GM04504 (cell line): ENCODE measurements at places on chromosomes 12 and 14.

DNA sequence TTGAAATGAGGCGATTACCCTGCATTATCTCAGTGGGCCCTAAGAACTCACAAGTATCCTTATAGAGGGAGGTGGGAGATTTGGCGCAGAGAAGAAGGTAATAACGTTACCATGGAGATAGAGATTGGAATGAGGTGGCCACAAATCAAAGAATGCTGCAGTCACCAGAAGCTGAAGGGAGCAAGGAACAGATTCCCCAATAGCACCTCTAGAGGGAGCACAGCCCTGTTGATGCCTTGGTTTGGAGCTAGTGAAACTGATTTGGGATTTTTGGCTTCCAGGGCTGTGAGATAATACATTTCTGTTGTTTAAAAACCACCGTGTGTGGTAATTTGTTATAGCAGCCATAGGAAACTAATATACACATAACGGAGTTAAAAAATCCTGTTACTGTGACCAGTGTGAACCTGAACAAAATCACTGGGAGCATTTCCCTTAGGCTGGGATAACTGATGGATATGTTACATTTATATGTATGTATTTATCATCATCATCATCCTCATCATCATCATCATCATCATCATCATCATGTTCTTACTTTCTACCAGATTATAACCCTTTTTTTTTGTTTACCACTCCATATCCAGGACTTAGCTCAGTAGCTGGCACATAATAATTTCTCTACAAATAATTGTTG lies 100.3 kb downstream of the LIN7A start:
- peak; percentile 47 for DNase-seq

GRCh38 chr12:84793558-84794367 lies 118.8 kb downstream of the SLC6A15 start:
- DNase-seq = no peak

DNA sequence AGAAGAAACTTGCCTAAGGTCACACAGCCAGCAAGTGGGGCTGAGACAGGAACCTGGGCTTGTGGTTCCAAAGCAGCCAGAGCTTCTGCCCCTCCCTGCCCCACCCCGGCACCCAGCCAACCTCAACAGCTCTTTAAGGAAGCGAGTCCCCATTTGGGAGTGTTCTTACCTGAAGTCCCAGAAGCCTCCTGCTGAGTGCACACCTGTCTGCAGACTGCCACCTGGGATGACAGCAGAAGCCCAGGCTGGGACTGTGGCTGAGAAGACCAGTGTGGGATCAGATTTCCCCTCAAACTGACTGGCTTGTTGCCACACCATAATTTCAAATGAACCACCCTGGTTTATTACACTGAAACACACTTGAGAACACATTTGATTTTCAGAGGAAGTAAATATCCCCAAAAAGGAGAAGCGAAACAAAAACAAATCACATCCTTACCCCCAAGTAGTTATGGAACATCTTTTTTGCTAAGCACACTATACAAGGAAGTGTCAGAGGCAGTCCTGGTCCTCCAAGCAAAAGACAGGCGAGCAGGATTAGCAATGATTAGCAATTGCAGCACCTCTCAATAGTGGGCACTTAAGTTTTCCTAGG lies 6.3 kb upstream of the RIN3 start:
- DNase-seq = no peak

DNA sequence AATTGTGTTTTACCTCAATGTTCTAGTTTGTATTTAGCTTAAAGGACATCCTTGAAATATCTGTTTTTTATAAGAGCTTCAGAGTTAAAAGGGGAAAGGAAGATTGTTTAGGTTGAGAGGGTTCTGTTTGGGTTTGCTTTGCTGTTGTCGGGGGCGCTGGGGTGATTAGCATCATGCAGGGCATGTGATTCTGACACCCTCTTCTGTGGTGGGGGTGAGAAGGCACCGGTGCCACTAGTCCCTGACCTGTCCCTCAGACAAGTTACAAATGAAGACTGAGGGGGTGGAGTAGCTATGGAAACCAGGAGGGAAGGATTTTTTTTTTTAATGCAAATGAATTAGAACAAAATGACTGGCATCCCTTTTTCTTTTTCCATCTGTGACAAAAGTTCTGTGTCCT lies 291.3 kb downstream of the RPAP3 start:
- no peak for DNase-seq

- DNase-seq = no peak
These were observed 9.5 kb upstream of the TINF2 start for GRCh38 chr14:24251880-24252288.

- DNase-seq = no peak
These were observed 18.5 kb downstream of the ZBTB42 start for GRCh38 chr14:104819361-104819781.

DNA sequence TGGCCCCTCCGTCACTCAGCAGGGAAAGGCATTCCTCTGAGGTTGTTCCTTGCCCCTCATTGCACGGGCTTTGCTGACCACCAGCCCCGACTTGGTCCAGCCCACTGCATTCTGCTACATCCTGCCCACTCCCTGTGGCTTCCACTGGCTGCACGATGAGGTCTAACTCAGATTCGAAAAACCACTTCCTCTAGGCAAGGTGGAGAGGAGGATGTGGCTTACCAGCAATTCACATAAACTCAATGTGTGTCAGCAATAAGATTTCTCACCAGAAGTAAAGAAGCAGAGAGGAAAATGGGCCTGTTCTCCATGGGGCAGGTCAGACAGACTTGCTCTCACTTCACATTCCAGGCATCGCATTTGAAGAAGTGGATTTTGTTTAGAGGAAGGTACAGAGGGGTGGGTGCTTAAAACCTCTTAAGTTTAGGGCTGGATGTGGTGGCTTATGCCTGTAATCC lies 14.7 kb downstream of the GPR68 start:
- DNase-seq = no peak

DNA sequence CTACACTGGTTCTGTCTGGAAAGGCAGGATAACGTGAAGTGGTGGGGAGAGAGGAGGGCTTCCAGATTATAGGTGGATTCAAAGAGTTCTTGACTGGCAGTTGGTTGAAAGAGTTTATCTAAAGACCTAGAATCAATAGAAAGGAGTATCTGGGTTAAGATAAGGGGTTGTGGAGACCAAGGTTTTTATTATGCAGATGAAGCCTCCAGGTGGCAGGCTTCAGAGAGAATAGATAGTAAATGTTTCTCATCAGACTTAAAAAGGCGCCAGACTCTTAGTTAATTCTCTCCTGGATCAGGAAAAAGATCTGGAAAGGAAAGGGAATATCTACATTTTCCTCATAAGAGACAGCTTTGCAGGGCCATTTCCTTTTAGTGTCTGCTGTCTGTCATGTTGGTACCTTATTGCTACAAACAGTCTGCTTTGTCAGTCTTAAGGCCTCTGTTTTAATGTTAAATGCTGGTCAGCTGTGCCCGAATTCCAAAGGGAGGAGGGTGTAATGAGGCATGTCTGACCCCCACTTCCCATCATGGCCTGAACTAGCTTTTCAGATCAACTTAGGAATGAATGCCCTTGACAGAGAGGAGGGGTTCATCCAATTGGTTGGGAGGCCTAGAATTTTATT lies 401.3 kb downstream of the FUT8 start:
- no peak for DNase-seq

- DNase-seq = no peak
These were observed 1202.3 kb downstream of the BCL11B start for GRCh38 chr14:98069712-98070171.

DNA sequence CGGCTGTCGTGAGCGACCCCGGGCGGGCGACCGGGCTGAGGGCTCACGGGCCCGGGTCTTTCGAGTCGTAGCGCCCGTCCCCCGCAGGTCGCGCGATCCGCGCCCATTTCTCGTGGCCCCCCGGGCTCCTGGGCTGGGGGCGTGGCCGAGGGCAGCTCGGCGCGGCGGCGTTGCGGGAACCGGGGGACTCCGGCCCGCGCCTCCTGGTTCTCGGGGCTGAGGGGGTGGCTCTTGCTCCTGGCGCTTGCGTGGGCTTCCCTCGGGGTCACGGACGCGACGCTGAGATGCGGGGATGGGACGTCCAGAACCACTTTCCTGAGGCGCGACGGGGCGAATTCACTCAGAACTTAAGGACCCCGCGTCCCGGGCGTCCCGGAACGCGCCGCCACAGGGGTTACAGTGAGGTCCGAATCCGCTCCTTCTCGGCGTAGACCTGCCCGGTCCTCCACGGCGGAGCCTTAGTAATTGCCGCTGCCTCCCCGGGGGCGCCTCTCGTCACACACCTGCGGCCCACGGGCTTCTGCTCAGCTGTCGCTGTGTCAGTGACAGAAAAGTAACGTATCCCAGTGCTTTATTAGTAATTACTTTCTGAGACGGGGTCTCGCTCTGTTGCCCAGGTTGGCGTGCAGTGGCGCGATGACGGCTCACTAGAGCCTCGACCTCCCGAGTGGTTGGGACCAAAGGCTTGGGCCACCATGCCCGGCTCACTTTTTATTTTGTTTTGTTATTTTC lies 606 bp downstream of the EP400 start:
- DNase-seq = no peak

GRCh38 chr12:55642669-55643068 lies 6.0 kb downstream of the OR10P1 start:
- DNase-seq = no peak

DNA sequence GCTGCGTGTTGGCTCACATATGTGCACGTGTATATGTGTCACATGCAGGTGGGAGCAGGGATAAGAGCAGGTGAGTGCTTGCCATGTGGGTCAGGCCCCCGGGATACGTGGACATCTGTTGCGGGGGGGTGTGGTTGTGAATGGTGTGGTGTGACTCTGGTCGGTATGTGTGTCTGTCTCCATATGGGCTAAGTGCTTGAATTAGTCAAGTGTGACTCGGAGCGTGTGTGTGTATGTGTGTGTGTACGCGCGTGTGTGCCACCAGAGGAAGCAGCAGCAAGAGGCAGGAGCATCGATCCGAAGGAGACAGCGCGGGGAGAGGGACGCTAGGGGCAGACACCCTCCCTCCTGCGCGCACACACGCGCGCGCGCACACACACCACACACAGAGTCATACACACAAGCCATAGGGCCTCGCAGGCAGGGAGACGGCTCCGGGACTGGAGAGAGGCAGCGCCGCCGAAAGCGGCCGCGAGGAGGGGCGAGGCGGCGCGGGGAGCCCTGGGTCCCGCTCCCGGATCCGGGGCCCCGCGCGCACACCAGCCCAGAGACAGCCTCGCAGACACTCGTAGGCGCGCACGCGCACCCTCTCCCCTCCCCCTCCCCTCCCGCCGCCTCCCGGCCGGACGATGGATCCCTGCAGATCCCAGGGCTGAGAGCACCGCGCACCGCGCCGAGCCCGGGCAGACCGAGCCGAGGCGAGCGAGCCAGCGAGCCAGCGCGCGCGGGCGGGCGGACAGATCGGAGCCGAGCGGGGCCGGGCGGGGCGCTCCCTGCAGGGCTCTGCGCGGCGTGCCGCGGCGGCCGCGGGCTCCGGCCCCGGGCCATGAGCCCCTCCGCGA lies at the start of gene ASIC1:
Gene ASIC1 (plus strand): TSS at position 597 of the 842 bp plus-strand sequence. CDS start 1,171 bp downstream, outside the sequence.
- DNase-seq = no peak

DNA sequence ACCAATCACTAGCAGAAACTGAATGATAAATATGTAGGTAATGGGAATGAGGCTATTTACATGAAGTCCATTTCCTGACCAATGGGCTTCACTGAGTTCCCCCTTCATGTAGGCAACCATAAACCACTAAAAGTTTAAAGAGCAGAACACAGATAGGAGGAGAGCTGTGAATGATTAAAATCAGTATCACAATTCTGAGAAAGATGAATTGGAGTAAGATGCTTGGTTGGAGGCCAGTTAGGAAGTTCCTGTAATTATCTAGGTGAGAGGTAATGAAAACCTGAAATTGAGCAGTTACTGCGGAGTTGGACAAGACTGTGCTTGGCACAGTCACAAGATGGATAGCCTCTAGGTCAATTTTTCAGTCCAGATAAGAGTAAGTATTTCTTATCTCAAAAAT lies 56.6 kb downstream of the GALNT4 start:
- no peak for DNase-seq

GRCh38 chr12:9761419-9761781 lies 699 bp upstream of the CD69 start:
- no peak for DNase-seq

DNA sequence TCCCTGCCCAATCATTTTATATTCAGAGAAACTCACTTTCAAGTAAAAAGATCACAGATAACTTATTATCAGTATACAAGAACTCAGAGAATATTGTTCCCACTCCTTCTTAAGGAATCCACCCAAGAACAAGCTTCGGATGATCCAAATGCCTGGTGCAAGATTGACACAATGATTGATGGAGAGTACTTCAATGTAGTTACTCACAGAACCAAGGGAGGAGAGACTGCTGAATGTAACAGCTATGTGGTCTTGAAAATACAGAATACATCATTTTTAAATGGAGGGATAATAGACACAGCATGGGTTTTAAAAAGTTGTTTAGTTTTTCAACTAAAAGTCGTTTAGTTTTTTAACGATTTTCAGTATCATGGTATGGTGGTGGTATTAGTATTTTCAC lies 38.4 kb upstream of the SELPLG start:
- no peak for DNase-seq

DNA sequence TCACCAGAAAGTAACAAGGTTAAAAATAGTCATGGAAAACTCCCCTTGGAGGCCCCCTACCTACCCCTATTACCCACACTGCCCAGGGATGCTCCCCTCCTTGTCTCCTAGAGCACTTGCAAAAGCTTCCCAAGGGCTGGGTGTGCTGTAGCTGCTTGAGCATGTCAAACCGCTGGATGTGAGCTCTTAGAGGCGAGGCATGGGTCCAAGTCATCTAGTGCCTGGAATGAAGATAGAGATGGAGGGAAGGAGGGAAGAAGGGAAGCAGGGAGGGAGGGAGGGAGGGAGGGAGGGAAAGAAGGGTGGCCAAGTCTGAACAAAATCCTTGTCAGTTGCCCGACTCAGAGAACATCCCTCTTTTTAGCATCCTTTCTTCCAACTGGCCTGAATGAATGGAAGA lies 43.1 kb downstream of the LTBP2 start:
- no peak for DNase-seq

GRCh38 chr14:75406856-75407255 lies 21.0 kb upstream of the JDP2 start:
- DNase-seq = no peak

- DNase-seq = no peak
These were observed 162.9 kb downstream of the ADGRD1 start for GRCh38 chr12:131116468-131117117.

- no peak for DNase-seq
These were observed 211.0 kb upstream of the NUDT4 start for GRCh38 chr12:93166541-93167307.

GRCh38 chr12:56991319-56992246 lies 14.8 kb downstream of the ZBTB39 start:
- DNase-seq = no peak

GRCh38 chr12:122669397-122670070 lies 33.6 kb downstream of the HCAR2 start:
- DNase-seq = peak; percentile 32

- no peak for DNase-seq
These were observed 62.2 kb upstream of the PCED1B start for GRCh38 chr12:47017041-47017713.

DNA sequence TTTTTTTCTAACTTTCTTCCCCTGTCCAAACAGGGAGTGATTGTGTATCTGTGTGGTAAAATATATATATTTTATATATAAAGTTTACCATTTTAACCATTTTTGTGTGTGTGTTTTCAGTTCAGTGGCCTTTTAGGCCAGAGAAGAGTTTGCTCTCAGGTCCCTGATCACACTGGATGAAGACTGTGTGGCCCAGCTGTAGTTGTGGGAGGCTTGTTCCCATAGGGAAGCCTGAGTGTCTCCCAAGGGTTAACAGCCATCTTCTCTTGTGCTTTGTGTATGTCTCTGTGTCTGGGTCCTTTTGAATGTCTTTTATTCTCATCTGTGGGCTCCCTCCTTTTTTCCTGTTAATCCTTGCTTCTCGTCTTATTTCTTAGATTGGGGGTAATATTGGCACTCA lies 23.4 kb downstream of the CGRRF1 start:
- DNase-seq = no peak

GRCh38 chr12:96234591-96235483 lies 40.7 kb downstream of the ELK3 start:
- DNase-seq = no peak

GRCh38 chr12:104291867-104292524 lies 11.5 kb upstream of the EID3 start:
- DNase-seq = no peak
